ENCODE measurements at places on chromosomes 5 and 9. TPM values are rescaled to one million over a fixed set of nuclear protein-coding genes. Genes with fewer than 3 reads are reported as not detected.

IL5 gene
- total RNA-seq, result not detected

CEP72 gene
- 4.1 TPM for total RNA-seq

KIF24 gene
- total RNA-seq, result 1.3 TPM

KIF12 gene
- 27.9 TPM for total RNA-seq

TAF11L6 gene
- total RNA-seq, result not detected

ALDOB gene
- total RNA-seq, result 2.7 TPM

PCDHGB2 gene
- 1.6 TPM for total RNA-seq

IL13 gene
- not detected for total RNA-seq

PARP8 gene
- 13.6 TPM for total RNA-seq

LRRC14B gene
- total RNA-seq, result not detected

PCSK1 gene
- total RNA-seq, result 2.2 TPM

SARDH gene
- 0.92 TPM for total RNA-seq

RGMB gene
- total RNA-seq, result 63.9 TPM

ERBIN gene
- total RNA-seq, result 136 TPM

ZDHHC11 gene
- 27.8 TPM for total RNA-seq

SOX30 gene
- 0.28 TPM for total RNA-seq

ALDH1A1 gene
- total RNA-seq, result 91.0 TPM

AK1 gene
- 114 TPM for total RNA-seq

PALM2AKAP2 gene
- 0.98 TPM for total RNA-seq

LURAP1L gene
- total RNA-seq, result 26.6 TPM

TMEM203 gene
- 36.2 TPM for total RNA-seq

SPAG8 gene
- 1.5 TPM for total RNA-seq

Measured in left colon (tissue), 2 donors.